ENCODE measurements at places on chromosomes 4 and X. TPM values are rescaled to one million over a fixed set of nuclear protein-coding genes. Genes with fewer than 3 reads are reported as not detected.

The HEPH gene
- 84.9 TPM for total RNA-seq

- no peaks in the 10 kb centered on the region for H3K36me3 ChIP-seq
- H3K27me3 ChIP-seq: no peaks in the 10 kb centered on the region
- no peak overlapping the region for H3K4me3 ChIP-seq
- DNase-seq: no peak
Observed at GRCh38 chr4:124904723-124905388, 192.3 kb upstream of the ANKRD50 start.

- no peak overlapping the region for H3K27ac ChIP-seq
- no peaks in the 10 kb centered on the region for H3K4me1 ChIP-seq
- H3K36me3 ChIP-seq: no peaks in the 10 kb centered on the region
- no peak overlapping the region for H3K4me3 ChIP-seq
- H3K27me3 ChIP-seq: no peaks in the 10 kb centered on the region
- DNase-seq: no peak
Observed at GRCh38 chr4:127479031-127479622, 153.6 kb upstream of the INTU start.

DNA sequence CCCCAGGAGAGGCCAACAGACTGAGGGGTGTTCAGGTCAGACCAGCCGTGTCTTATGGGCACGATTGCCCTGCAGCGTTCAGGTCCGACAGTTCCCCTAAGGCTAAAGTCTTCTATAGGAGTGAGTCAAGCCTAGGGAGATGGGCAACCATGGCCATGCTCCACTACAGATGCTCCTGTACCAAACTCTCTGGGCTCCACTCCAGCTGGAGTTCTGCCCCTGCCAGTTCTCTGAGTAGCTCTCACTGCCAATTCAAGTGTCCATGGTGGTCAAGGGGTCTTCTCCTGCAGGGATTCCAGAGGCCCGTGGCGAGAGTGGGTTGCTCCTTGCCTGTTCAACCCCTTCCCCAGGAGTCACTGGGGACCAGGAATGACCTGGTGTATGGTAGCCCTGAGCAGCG, 38.2 kb downstream of the BEX3 start:
- no peak overlapping the region for H3K4me3 ChIP-seq
- no peaks in the 10 kb centered on the region for H3K27me3 ChIP-seq
- H3K4me1 ChIP-seq: no peaks in the 10 kb centered on the region
- no peaks in the 10 kb centered on the region for H3K36me3 ChIP-seq
- no peak overlapping the region for H3K27ac ChIP-seq

DNA sequence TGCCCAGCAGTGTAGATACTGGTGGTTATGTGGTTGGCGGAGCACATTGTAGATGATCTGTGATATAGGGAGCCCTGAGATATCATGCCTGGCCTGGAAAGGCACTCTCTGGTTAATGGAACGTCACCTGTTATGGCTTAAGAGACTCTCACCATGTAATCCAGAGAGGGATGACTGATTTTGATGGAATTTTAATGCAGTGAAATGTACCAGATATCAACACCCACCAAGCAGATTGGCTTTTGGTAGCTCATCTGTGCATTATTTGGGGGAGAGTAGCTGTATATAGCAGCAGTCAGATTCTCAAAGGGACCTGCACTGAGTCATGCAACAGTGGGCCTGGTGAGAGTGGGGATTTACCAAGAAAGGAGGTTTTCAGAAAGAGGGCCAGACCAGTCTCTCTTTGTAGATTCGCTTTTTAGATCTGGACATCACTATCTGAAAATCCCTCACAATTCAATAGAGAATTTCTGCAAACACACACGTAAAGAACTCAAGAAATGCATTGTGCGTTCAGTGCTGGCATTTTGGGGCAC, 17.3 kb downstream of the TSC22D3 start:
- H3K4me1 ChIP-seq: peaks cover 7% of the 10 kb centered on the region
- H3K27ac ChIP-seq: no peak overlapping the region
- H3K36me3 ChIP-seq: no peaks in the 10 kb centered on the region
- H3K4me3 ChIP-seq: no peak overlapping the region
- no peak for DNase-seq

All from esophagus muscularis mucosa (tissue), 4 donors.